ENCODE measurements at places on chromosomes 12 and 14. TPM values are rescaled to one million over a fixed set of nuclear protein-coding genes. Genes with fewer than 3 reads are reported as not detected.

- no peak for DNase-seq
Measured at GRCh38 chr12:85448548-85449139, 168.6 kb downstream of the ALX1 start.

DNA sequence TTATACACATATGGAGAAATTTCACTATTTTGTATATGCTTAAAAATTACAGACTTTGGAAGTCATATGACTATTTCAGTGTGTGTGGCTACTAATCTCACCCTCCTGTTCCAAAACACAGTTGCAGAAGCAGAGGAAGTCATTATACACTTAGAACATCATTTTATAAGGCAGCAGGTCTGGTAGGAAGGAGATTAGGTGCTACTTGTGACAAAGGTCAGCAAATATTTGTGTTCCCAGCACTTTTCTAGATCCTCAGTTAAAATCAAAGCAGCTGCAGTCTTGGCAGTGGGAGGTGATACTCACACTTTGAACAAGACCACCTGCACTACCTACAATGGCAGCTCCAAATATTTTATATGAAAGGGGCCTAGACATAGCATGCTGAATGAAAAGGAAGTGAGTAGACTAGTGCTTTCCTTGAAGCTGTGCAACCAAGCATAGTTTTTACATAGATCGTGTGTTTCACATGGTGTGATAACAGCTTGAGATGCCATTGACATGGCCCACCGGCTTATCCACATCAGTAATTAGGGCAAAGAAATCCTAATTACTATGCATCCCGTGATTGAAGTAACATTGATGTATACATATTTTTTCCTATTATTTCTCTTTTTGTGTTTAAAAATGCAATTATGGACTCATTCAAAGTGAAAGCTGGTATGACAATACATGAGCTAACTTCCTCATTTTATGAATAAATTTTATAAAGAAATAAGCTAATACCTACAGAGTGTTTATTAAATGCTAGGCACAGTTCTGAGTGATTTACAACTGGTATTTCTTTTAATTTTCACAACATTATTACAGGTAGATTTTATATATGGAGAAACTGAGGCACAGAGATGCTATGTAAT, 5.3 kb downstream of the GYS2 start:
- no peak for DNase-seq

- no peak for DNase-seq
Measured at GRCh38 chr14:90235179-90235976, 21.0 kb upstream of the PSMC1 start.

DNA sequence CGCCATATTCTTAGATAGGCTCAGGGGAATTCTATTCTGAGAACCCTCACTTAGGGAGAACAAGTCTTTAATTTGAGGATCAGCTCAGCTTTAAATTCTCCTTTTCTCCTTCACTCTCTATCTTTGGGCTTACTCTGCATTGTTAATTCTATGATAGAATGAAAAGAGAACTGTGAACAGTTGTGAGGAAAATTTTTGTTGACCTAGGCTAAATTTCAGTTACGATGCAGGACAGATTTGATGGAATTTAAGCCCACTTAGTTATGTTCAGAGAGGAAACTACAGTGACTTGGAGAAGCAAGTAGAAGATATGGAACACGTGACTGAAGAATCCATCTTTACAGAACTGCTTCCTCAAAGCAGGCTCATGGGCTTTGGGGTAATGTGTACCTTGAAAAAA, 82.7 kb downstream of the TBC1D30 start:
- DNase-seq = no peak

- no peak for DNase-seq
Measured at GRCh38 chr12:24947541-24948419, 1.1 kb downstream of the BCAT1 start.

DNA sequence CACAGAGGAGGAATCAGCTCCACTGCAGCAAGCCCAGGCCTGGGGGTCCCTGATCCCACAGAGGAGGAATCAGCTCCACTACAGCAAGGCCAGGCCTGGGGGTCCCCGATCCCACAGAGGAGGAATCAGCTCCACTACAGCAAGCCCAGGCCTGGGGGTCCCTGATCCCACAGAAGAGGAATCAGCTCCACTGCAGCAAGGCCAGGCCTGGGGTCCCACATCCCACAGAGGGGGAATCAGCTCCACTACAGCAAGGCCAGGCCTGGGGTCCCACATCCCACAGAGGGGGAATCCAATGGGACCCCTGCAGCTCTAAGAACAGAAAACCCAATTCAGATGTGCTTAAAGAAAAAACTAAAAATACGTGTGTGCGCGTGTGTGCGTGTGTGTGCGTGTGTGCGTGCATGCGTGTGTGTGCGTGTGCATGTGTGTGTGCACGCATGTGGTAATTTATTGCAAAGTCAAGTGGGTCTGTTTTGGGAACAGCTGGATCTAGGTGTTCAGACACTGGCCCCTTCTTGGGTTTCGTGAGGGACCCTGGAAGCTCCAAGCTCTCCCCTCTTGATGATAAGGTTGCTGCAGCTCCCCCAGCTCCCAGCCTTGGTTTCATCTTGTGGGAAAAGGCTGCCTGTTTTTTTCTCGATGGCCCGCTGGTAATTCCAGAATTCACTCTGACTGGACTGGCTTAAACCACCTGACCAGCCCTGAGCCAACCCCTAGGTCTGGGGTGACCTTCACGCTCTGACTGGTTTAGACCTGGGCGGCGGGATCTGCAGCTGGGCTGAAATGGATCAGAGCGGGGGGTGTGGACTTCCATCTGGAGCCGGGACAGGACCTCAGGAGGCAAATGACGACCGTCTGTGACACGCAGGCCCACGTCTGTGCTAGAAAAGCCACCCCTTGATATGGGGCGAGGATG, 47.1 kb downstream of the GALNT9 start:
- no peak for DNase-seq

DNA sequence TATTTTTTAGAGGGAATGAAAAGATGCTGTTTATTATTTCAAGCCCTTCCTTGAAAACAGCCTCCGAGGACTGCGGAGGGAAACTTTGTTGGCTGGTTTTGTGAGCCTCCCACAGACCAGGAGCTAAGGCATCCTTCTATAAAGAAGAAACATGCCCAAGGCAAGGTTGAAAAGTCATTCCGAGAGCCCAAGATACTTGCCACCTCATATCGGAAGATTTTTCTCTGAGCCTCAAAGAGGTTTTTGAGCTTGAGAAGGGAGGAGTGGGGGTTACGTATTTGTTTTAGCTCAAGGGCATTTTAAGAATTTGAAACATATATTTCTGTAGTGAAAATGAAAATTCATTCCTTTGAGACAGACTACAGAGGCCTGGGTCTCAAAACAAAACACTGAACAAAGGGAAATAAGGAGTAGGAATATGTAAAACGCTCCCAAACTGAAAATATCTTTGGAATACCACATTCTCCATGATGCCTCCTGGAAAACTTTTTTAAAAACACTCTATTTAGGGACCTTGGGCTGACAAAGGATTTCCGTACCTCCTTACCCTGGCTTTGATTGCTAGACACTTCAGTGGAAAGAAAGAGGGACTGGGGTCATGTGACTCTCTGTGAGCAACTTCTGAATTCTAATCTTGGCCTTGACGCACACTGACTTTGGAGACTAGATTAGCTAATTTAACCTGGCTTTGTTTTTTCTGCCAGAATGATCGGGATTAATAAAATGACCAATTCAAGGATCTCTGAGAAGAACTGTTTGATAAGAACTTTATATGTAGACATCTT, 180.9 kb downstream of the SRGAP1 start:
- DNase-seq = no peak

DNA sequence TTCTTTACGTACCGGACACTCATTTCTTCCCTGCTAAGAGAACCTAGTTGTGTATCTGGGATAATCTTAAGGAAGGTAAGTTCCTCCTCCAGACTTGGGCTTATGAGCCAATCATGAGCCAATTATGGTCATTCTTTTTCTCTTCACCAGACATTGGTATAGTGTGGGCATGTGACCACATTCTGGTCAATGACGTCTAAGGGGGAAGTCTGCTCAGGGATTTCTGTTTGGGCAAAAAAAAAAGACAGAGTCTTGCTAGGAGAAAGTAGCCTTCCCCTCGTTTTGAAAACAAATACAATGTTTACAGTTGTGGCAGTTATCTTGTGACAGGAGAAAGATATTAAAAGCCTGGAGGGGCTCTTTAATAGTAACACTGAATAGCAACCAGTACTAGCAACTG, 20.1 kb upstream of the PLXNC1 start:
- DNase-seq = no peak

DNA sequence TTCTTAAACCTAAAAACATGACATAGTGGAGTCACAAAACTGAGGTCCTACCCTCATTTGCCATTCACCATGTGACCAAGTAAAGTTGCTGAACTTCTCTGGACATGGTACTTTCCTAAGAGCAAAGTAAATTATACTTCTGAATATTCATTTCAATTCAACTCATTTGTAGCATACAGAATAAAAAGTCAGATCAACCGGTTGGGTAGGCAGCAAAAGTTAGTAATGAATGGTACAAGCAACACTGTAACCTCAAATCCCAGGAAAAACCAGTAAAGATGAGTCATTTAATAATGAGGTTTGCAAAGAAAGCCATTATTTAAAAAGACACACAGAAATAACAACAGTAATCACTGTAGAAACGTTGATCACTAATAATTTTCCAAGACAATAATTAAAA, 8.7 kb downstream of the POLE2 start:
- no peak for DNase-seq

DNA sequence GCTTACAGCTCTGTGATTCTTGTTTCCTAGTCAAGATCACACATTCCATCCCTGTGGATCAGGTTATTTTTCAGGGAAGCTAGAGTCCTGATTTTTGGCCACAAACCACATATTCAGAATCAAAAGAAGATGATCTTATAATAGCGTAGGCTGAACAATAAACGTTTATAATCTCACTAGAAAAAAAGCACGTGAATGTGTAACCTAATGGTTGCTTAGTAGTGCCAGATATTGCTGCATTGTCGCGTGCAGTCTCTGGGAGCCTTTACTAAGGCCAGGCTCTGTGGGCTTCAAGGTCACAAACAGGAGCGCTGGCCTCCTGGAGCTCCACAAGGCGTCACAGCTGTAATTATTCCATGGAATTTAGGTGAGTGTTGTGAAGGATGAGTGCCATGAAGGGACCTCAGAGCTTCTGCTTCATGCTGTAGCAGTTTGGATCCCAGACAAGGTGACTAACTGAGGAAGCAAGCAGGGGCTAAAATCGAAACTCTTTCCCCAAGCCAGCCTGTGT, 17.4 kb downstream of the CDKN1B start:
- DNase-seq = no peak

DNA sequence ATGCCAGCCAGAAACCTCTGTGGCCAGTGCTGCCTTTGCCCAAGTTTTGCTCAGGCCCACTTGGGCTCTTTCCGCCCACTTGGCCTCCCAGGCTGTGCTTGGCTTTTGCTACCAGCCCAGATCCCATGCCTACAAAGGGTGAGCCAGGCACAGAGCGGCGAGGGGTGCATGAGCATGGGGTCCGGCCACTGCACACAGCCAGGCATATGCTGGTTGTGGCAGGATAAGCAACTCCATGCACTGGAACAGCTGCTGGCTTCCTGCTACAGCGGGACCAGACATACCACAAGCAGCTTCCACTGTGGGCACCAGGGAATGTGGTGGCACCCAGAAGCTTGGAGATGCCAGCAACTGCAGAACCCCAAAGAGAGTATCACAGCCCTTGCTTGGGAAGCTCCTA, 45.7 kb upstream of the PRPF39 start:
- no peak for DNase-seq

DNA sequence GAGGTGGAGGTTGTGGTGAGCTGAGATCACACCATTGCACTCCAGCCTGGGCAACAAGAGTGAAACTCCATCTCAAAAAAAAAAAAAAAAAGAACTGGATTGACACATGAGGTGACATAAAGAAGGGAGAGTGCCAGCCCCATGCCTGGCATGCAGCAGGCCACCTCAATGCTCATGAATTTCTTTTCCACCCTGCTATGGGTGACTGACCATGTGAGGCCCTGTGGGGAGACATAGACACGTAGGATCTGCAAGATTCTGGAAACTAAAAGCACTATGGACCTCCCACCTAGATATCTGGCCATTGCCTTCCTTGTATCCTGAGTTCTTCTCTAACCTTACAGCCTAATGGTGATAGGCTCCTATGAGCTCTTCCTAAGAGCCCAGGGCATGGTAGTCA, 5.6 kb upstream of the ACTN1 start:
- DNase-seq = no peak

DNA sequence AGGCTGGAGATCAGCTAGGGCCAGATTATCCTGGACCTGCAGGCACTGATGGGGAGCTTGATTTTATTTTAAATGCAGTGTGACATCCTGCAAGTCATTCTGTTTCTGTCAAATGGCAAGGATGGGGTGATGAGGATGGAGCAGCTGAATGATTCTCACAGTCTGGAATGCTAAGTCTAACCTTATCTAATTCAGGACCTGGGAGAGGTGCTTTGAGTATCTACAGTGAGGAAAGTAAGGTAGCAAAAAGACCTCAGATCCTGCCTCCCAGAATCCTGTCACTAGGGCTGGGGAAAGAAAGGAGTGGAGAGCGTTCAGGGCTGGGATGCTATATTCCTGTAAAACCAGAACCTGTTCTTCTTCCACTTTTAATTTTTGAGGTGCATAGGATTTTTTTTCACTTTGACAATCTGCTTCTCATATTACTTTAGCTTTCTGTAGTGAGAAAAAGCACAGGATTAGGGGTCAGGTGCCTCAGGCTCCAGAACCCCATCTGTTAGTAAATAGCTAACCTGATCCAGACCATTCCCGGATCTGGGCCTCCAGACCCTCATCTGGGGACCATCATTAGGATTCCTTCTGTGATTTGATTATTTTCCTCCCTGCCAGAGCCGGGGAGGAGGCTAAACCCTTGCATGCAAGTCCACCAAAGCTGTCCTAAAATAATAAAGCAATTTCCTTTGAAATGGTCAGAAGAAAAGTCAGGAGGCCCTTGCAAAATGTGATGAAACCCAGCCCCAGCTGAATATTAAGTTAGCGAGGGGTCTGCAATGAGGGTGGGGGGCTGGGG, 54.7 kb downstream of the ASCL1 start:
- no peak for DNase-seq

DNA sequence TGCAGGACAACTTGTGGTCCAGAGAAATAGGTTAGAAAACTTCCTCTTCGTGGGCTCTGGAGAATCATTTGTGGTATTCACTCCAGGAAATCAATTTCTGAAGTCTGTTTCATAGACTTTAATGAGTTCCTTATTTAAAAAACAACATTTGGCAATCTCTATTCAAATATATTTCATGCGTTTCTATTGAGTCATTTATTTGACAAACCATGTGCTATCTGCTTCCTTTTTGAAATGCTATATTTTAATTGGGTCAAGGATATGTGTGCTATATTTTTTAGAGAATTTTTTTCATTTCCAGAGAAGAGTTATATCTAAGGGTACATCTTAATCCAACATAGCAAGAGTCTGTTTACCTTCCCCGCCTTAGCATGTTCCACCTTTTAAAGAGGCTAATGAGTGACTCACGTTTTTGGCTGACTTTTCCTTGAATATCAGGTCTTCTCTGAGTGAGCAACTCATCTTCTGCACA, 252.4 kb upstream of the EGLN3 start:
- DNase-seq = no peak

The RNASE7 gene
- total RNA-seq = not detected

The RPGRIP1 gene
- total RNA-seq = 0.78 TPM

The PRR4 gene
- 11.4 TPM for total RNA-seq

The GALNT9 gene
- total RNA-seq = not detected

The ESYT1 gene
- total RNA-seq = 197 TPM

The KLRC4 gene
- total RNA-seq = not detected

The PPP4R4 gene
- 9.0 TPM for total RNA-seq

The CCDC177 gene
- total RNA-seq = not detected

The FAM234B gene
- total RNA-seq = 12.6 TPM

The SLC38A6 gene
- total RNA-seq = 10.4 TPM
